ENCODE measurements at places on chromosomes 12 and 14.

- DNase-seq: no peak
Measured at GRCh38 chr14:95117937-95118721, 39.2 kb downstream of the DICER1 start.

GRCh38 chr12:6943722-6944380 lies at the start of the genes C12orf57 and RNU7-1:
Gene C12orf57 (plus strand): TSS chr12:6944022. CDS start chr12:6944122, 100 bp downstream.
Gene RNU7-1 (plus strand): TSS chr12:6943816.
- peak; percentile 96 for DNase-seq

GRCh38 chr12:107458163-107458562 lies 227.4 kb upstream of the PWP1 start:
- DNase-seq: no peak

DNA sequence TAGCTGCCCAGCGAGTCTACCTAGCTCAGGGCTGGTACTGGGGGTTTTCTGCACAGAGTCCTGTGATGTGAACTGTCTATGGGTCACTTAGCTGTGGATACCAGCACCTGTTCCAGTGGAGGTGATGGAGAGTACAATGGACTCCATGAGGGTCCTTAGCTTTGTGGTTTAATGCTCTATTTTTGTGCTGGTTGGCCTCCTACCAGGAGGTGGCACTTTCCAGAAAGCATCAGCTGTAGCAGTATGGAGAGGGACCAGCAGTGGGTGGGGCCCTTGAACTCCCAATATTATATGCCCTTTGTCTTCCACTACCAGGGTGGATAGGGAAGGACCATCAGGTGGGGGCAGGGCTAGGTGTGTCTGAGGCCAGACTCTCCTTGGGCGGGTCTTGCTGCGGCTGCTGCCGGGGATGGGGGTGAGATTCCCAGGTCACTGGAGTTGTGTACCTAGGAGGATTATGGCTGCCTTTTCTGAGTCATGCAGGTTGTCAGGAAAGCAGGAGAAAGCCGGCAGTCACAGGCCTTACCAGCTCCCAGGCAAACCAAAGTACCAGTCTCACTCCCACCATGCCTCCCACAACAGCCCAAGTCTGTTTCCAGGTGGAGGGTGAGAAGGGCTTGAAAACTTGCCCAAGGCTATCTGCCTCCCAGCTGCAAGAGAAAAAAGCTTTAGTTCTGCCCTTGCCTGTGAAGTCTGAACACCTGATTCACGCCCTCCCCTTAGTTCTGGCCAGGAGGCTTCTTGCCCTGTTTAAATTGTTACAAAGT lies 163.0 kb upstream of the NUDT4 start:
- no peak for DNase-seq

GRCh38 chr12:78703820-78704525 lies 160.6 kb upstream of the SYT1 start:
- peak; percentile 95 for DNase-seq

- no peak for DNase-seq
Measured at GRCh38 chr12:24379433-24379832, 430.0 kb upstream of the SOX5 start.

DNA sequence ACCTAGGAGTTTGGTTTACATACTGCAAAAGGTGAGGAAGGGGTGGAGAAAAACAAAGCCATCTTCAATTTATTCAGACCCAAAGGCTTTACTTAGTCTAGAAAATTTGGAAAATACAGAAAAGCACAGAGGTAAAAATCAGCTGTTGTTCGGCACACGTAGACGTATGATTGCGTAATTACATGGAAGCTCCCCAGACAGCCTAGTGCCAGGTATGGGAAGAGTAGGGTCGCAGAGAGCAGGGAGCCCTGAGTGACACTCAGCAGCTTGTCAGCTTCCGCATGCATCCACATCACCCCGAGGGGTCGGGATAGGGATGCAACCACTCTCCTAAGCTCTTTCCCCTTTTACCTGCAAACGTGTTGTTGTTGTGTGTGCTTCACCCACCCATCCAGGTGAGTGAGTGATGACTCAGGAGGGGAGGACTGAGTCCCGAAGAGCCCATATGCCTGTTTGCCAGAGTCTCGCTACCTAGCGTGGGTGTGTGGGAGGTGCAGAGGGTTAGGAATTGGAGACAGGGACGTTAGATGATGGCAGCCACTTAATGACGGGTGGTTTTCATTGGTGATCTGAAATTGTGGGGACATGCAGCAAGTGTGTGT lies 20.1 kb downstream of the PIWIL1 start:
- no peak for DNase-seq

DNA sequence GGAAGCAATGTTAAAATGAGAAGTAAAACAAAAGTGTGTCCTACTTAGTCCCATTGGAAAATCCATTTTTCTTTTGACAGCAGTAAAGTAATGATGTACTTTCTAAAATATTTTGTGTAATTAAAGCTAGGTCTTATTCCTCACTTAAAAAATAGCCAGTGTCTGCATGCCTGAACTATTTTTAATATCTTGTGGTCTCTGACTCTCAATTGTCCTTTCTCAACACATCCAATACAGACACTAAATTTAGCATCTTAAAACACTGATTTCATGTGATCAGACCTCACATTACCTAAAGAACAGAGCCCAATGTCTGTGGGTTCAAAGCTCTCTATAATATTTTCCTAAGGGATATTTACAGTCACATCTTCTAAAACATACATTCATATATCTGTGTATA lies 108.0 kb downstream of the DERA start:
- no peak for DNase-seq

Measured in kidney capillary endothelial cell (primary cell).